Ovary (tissue), 10 donors: ENCODE measurements at places on chromosomes 13 and 19.

DNA sequence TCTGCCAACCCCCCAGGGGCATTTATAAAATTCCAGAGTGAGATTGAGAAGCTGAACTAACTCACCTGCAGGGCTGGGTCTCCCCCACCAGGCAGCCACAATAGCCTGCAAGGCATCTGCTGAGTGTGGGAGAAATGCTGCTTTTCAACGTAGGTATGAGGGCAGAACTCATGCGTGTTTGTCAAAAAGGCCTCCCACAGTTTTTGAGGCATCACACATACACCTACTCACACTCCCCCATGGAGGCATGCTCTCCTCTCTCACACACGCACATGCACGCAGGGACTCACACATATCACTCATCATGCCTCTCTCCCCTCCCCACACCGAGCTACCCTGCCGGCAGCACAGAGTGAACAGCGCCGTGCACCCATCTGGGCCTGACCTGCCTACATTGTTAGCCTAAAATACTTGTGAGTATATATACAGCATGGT is 390.5 kb downstream of the FGF9 start:
- DNase-seq: no peak

GRCh38 chr13:76223999-76224398 is 587.9 kb downstream of the LMO7 start:
- DNase-seq: no peak

- DNase-seq: no peak
These were observed 5.4 kb upstream of the NDUFB7 start for GRCh38 chr19:14577264-14577663.

DNA sequence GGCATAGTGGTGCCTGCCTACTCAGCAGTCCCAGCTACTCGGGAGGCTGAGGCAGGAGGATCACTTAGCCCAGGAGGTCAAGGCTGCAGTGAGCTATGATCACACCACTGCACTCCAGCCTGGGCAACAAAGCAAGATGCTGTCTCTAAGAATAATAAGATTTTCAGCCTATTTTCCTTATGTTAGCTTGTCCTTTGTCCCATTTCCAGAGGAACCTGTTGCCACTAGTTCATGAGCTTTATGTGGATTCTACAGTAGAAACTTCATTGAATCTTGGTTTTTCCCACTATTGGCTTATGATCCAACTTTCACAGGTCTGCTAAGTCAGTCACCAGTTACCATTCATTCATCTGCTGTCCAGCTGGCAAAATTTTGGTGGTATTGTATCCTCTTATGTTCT is 18.2 kb downstream of the FFAR2 start:
- no peak for DNase-seq

DNA sequence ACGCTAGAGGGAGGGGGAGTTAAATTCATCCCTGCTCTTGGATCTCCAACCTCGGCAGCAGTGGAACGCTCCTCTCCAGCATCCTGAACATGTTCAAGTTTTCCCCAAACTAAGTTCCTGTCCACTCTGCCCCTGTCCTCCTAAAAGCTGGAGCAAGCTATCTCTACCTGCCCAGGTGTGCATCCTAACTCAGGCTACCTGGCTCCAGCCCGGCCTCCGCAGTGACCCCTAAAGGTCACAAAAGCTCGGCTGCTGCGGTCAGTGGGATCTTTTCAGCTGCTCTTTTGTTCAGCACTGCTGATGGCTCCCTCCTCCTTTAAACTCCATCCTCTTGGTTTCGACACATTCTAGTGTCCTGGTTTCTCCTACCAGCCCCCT is 1.4 kb downstream of the DCUN1D2 start:
- no peak for DNase-seq

GRCh38 chr13:109999659-110000533 is 213.5 kb upstream of the IRS2 start:
- DNase-seq: no peak

DNA sequence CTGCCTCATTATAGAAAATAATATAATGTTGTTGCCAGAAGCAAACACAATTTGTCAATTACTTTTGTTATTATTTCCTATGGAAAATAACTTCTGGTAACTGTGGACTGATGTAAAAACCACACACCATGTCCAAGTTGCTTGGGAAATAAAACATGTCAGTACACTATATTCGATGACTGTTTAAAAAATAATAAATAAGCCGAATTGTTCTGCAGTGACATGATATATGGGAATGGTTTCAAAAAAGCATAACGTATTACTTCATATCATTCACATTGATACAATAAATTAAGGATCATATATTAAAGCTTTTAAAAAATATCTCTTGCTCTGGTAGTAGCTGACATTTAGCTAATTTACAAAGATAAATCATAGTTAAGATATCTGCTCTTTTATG is 2062.1 kb downstream of the PCDH9 start:
- DNase-seq: no peak

GRCh38 chr13:50918567-50918966 is 9.0 kb downstream of the RNASEH2B start:
- DNase-seq: no peak

GRCh38 chr19:19034204-19034624 is 811 bp downstream of the ARMC6 start:
- no peak for DNase-seq

GRCh38 chr13:44273991-44274770 is 99.4 kb upstream of the SERP2 start:
- no peak for DNase-seq

- no peak for DNase-seq
These were observed 34.1 kb downstream of the SMAD9 start for GRCh38 chr13:36885901-36886300.

DNA sequence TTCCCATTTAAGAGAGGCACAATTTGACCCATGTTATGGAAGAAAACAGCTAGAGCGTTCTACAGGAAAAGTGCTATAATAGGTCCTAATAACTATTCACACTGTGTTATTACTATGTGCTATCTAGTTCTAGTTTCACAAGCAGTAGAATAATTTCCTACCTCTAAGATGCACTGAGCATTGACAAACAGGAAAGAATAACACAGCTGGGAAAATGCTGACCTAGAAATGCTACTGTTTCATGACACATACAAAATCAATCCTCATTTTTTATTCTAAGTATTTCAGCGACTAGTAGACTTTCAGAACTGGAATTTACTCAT is 259.5 kb downstream of the ITGBL1 start:
- DNase-seq: no peak

- DNase-seq: no peak
These were observed 87.1 kb upstream of the FNDC3A start for GRCh38 chr13:48888613-48889012.

GRCh38 chr19:48683349-48683748 is 10.5 kb upstream of the NTN5 start:
- DNase-seq: peak; percentile 41

DNA sequence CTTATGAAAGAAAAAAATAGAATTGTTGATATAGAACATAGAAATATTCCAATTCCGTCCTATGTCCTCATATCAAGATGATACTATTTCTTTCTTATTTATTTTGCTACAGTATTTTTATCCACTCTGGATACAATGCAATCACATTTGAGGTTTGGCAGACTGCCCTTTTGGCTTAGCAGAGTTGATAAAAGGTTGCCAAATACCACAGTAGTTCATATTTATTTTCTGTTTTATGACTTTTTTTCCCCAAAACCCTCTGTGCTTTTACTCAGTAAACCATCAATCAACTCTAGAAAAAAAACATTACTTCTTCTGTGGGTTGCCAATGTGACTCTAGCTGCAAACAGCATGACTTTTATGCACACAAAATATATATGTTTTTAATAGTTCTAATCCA is 424.5 kb downstream of the PCDH9 start:
- no peak for DNase-seq

DNA sequence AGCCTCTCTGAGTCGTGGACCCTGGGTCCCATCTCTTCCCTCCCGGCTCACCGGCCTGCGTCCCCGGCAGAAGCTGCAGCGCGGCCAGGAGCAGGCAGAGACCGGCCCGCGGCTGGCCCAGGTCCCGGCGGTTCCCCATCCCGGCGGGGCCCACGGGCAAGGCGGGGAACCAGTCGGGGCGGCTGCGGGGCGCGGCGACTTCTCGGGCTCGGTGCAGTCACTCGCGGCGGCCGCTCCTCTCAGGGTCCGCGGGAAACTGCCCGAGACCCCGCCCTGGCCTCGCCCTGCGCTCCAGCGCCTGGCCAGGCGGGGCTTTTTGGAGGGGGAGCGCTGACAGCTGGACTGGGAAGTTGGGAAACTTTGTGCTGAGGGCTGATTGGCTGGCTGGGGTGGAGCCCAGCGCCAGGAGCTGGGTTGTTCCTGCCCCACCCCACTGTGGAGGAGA is at the start of gene COL5A3:
Gene COL5A3 (minus strand): TSS at position 258 of the 445 bp plus-strand sequence. CDS start 119 bp downstream, at position 139.
- DNase-seq: peak; percentile 38

DNA sequence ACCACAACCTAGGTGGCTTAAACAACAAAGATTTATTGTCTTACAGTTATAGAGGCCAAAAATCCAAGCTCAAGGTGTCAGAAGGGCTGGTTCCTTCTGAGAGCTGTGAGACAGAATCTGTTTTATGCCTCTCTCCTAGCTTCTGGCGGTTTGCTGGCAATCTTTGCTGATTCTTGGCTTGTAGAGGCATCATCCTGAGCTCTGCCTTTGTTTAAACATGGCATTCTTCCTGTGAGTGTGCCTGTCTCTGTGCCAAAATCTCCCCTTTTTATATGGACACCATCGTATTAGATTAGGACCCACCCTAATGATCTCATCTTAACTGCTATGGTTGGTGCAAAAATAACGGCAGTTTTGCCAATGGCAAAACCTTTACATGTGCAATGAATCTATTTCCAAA is 169.1 kb downstream of the CACNA1A start:
- no peak for DNase-seq

DNA sequence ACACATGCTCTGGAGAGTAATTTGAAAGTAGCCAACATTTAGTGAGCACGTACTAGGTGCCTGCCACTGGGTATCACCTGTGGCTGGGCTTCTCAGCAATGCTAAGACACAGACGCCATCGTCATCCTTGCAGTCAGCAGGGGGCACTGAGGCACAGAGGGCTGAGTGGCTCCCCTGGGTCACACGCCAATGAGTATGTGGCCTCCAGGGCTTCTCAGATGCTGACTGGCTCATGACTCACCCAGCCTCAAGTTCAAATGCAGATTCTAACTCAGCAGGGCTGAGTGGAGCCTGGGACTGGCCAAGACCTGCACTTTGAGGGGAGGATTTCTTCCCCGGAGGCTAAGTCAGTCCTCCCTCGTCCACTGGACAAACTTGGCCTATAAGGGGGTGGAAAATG is 115.1 kb upstream of the CACNA1A start:
- no peak for DNase-seq

DNA sequence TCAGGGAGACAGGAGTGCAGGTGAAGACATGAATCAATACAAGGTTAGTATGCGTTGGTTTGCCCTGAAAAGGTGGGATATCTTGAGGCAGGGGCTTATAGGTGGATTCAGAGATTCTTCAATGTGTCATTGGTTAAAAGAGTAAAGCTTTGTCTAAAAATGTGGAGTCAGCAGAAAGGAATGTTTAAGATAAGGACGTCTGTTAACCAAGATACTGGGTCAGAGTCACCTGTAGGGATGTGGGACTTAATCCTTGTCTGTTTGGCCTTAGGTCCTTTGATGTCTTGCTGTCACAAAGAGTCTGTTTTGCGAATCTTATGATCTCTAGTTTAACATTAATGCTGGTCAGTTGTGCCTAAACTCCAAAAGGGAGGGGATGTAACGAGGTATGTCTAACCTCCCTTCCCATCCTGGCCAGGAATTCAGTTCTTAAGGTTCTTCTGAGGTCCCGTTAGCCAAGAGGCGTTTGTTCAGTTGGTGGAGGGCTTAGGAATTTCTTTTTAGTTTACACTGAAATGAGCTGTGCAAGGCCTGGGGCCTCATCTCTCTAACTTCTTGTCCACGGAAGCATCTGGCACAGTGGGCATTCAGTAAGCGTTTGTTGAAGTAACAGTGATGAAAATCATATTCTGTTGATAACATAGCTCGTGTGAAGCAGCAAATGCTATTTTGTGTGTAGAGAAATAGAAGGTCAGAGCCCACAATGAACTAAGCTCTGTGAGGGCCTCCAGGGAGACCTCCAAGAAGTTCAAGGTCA is 96.2 kb upstream of the RNF113B start:
- DNase-seq: no peak

- DNase-seq: no peak
These were observed 79.2 kb upstream of the SCEL start for GRCh38 chr13:77456271-77456670.

- no peak for DNase-seq
These were observed 39.8 kb downstream of the GPR180 start for GRCh38 chr13:94641409-94641941.

GRCh38 chr19:447064-447426 is 13.8 kb downstream of the SHC2 start:
- DNase-seq: no peak

DNA sequence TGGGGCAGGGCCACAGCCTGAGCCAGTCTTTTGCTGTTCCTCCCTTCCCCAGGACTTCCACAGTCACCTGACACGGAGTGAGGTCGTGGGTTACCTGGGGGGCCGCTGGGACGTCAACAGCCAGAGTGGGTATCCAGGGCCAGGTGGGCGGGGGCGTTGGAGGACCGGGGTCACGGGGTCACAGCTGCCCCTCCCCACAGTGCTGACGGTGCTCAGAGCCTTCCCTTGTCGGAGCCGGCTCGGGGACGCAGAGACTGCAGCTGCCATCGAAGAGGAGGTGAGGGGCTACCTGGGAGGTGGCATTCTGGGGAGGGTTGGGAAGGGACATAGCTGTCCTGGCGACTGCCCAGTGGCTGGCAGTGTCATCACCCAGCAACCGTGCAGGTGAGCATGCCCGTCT is 11.5 kb downstream of the MPND start:
- no peak for DNase-seq

DNA sequence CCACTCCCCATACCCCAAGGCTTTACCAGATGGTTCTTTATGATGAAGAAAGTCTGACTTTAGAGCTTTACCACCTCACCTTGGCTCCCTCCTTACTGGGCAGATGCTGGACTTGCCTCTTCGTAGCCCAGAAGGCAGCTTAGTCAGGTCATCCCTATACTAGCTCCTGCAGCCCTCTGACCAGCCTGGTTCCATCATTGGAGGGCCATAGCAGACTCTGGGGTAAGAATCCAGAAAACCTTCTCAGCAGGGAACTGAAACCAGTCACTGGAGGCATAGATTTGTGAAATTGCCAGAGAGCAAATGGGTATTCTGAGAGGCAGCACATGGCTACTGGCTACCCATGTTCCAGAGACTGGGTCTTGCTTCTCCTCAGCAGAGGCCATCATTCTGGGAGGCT is 21.8 kb upstream of the ZNF492 start:
- DNase-seq: no peak
